ENCODE measurements at places on chromosomes 3 and 15.

DNA sequence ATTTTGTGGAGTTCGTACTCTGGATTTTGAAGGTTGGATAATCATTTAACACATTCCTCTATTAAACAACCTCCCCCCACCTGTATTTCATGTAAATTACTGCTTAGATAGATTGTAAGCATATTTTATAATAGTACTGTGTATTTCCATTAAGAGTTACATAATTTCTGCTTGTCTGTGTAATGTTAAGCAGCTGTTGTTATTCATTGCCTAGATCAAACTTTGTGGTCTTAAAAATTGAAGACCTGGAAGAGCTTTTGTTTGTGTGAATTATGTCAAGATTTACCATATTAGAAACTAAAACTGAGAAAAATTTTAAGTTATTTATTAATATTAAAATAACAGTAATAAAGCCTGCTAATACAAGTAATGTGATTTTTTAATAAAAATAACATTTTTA is 11.1 kb downstream of the SETD5 start:
- DNase-seq: no peak

DNA sequence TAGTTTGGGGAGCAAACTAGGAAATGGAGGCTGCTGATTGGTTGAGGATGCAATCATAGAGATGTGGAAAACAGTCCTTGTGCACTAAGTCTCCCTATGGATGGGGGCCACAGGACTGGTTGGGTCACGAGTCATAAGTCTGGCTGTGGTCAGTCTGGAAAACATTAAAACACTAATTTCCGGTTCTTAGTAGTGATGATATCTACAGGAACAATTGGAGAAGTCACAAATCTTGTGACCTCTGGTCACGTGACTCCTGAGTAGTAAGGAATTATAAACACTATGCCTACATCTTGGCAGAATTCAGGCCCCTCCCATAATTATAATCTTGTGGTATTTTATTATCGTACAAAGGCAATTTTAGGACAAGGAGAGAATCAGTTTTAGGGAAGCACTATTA is 317.3 kb upstream of the ARPP21 start:
- no peak for DNase-seq

GRCh38 chr3:8841472-8841871 is 72.1 kb upstream of the OXTR start:
- DNase-seq: no peak

DNA sequence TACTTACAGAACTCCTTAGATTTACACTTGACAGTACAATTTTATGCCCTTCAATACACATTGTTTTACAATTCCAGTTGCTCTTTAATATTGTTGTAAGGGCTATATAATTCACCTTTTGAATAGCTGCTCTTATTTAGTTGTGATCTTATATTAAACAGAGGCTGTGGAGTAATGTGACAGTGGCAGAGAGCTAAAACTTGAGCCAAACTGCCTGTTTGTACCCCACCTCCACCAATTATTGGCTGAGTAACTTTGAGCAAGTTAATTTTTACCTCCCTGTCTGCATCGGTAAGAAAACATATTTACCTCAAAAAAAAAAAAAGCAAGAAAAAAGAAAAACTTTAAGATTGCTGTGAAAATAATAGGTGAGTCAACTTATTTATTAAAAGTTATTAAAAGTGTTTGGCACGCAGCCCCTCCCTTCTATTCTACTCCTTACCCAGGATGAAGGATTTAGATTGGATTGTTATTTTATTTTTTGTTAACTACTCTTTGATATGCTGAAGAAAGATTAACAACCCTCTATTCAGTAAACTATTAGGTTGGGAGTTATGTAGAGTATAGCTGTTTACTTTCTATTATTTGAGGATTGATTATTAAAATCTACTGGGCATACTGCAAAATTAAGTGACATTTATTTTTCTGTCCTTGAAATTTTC is 1.7 kb downstream of the SEC62 start:
- DNase-seq: no peak

DNA sequence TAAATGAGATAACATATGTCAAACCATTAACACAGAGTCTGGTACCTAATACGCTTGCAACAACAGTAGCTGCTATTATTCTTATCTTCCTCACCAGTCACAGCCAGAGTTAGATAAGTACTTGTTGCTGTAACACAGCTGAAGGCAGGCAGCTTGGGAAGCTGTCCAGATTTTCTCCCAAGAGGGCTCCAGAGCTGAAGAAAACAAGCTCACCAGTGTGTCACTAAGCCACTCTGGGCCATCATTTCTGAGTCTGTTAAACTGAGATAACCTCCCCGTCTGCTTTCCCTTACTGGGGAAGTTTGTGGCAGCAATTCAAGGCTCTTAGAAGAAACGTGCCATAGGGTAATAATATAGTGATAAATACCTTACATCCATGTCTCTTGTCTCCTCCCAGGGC is 226.3 kb downstream of the TAFA4 start:
- DNase-seq: peak; percentile 27

DNA sequence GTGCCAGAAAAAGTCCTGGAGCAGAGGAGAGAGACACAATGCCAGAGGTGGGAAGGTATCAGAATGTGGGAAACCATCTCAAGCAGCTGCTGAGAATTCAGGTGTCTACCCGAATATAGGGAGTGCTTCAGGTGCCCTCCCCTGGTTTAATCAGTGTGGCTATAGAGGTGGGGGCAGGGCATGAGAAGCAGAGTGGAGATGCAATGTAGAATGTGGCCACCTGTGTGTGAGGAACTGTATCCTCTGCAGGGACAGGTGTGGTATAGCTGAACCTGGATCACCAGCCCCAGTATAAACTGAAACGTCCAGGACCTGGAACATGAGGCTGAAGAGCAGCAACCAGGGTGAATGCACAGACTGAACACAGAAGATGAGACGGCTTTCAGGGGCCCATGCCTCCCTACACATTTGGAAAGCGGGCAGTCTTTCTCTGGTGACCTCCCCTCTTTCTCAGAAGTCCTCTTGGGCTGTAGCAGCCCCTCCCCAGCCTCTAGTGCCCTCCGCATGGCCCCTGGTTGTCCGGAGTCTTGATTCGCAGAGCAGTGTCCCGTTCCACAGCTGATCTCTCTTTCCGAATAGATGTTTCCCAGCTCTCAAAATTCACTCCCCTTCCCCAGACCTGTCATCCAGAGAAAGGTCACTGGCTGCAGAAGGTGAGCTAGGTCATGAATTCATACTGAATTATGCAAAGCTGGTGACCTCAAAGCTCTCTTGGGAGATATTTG is 103.1 kb downstream of the ABHD5 start:
- no peak for DNase-seq

- peak; percentile 28 for DNase-seq
These were observed 48.7 kb downstream of the FGF7 start for GRCh38 chr15:49471733-49472132.

DNA sequence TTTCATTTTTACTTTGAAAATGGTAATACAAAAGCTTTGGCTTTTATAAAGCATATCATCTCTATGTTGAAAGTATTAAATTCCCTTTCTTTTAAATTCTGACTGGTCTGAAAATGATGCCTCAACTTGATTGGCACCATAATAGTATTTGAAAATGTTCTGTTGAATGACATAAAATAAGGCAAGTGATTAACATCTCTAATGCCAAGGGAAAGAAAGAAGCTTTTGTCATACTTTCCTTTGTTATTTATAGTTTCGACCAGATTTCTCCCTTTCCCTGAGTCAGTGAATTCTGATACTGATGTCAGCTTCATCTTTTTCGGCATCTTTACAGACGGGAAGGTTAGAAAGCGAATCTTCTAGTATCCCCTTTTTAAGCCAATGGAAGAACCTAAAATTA is 3.4 kb upstream of the AP4E1 start:
- no peak for DNase-seq

- no peak for DNase-seq
These were observed 18.7 kb upstream of the TMEM41A start for GRCh38 chr3:185517387-185518130.

DNA sequence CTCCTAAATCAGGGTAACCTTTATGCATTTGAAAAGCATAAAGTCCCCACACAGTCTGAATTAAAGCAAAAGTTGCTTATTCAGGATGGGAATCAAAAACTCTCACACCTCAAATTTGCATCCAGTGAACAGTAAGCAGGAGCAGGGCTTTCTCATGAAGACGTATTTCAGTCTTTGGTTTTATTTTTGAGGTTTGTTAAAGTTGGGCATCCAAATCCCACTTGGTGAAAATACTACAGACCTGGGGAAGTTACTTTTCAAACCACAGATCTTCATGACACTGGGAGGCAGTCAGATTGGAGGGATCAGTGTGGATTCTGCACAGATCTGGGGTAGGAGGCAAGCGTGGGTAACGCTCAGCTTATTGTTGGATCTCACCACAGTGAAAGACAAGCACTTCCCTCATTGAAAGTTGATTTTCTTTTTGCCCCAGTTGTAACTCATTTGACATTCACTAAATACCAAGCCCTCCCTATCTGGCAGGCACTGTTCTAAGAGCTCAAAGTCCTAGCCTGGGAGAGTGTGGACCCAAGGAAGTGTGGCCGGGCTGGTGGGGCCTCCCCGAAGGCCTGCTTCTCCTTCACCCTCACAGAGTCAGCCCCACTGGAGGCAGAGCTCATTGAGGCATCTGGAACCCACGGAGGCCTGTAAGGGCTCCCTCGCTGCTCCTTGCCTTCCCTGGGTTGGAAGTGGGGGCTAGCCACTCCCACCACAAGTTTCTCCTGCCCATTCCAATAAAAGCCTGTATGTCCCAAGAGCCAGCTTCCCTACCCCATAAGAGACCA is 783 bp upstream of the ISG20 start:
- DNase-seq: no peak

Measured in hematopoietic multipotent progenitor cell treated with erythropoietin and hydrocortisone succinate and interleukin-3 and kit ligand, for 4 days (in vitro differentiated cells).